Common myeloid progenitor, CD34-positive (primary cell): ENCODE measurements at places on chromosomes 12 and 14.

DNA sequence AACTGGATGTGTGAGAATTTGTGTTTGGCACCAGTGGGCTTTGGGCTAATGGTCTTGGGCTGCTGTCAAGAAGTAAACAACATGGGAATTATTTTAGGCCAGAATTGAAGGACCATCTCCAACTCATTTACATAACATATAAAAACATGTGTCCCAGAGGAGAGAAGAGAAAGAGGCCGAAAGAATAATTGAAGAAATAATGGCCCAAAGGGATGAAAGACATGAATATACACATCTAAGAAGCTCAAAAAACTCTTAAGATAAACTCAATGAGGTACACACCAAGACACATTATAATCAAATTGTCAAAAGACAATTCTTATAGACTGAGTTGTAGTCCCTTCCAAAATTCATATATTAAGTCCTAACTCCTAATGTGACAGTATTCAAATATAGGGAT lies 56.1 kb upstream of the SCAF11 start:
- no peak for DNase-seq

DNA sequence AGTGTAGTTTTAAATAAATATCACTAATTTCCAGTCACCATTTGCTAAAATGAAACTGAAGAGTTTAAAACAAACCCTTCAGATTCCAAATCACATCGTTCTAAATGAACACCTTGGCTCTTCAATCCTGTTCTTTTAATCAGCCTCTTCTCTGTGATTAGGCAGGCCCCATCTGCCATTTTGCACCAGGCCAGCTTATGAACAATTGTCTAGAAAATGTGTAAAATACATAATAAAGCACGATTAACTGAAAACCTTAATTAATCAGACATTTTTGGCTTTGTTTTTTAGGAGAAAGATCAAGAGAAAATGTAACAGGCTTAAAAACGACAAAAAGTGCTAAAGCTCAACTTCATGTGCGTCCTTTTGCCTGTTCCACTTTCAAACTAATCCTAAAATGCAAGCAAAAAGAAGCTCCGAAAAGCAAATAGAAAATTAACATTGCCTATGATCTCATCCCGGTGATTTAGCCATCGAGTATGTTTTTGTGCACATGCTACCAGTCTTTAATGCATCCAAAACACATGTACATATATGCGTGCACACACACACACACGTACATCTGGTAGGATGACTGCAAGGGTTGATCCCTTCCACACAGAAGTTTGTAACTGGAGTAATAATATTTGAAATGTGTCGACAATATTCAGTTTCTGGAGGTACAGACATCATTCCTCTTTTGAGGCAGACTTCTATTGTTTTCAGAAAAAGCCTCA lies 288.6 kb downstream of the FOXN3 start:
- no peak for DNase-seq

DNA sequence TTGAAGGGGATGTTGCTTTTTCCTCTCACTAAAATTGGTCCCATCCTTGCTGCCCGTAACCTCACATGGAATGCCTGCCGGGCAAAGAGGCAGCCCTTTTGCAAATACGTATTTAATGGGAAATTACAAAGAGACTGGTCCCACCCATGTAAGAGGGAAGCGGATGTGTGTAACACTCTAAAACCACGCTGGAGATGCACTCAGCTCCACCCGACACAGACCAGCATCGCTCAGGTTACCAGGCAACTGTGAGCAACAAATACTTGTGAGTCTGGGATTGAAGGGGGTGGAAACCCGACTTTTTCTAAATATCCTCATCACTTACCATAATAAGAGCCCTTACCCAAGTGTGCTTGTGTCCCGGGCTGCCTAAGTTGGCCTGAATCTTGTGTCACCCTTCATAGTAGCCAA lies 47.7 kb downstream of the ELK3 start:
- peak; percentile 88 for DNase-seq

- DNase-seq: no peak
Observed at GRCh38 chr14:53520078-53520928, 367.2 kb upstream of the DDHD1 start.

- peak; percentile 14 for DNase-seq
Observed at GRCh38 chr12:28172434-28173030, 17.7 kb upstream of the CCDC91 start.
